ENCODE measurements at places on chromosomes 6 and 20. TPM values are rescaled to one million over a fixed set of nuclear protein-coding genes. Genes with fewer than 3 reads are reported as not detected.

OR2H2 gene
- total RNA-seq = not detected

GRCh38 chr6:47532981-47533585 lies 55.5 kb downstream of the CD2AP start:
- H3K27me3 ChIP-seq = no peaks in the 10 kb centered on the region
- no peak overlapping the region for H3K27ac ChIP-seq
- no peak for DNase-seq
- H3K4me3 ChIP-seq = no peak overlapping the region

DNA sequence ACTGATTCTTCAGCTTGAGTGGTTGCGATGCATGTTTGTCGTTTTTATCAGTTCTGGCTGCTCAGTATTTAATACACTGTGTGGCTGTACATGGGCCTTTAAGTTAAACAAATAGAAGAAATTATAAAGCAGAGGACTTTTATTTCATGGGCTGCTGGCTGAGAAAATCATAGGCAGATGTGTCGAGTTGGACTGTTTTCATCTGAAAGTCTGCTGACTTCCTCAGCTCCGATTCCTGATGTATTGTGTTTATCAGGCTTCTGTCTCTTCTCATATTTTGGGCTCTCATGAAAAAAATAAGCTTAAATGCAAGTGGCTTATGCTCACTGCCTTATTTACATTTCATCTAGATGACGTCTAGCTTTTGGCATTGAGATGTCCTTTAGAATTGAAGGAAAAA lies 129.5 kb upstream of the GGTLC1 start:
- no peaks in the 10 kb centered on the region for H3K27me3 ChIP-seq
- no peaks in the 10 kb centered on the region for H3K4me1 ChIP-seq
- H3K36me3 ChIP-seq = no peaks in the 10 kb centered on the region
- H3K4me3 ChIP-seq = no peak overlapping the region

DNA sequence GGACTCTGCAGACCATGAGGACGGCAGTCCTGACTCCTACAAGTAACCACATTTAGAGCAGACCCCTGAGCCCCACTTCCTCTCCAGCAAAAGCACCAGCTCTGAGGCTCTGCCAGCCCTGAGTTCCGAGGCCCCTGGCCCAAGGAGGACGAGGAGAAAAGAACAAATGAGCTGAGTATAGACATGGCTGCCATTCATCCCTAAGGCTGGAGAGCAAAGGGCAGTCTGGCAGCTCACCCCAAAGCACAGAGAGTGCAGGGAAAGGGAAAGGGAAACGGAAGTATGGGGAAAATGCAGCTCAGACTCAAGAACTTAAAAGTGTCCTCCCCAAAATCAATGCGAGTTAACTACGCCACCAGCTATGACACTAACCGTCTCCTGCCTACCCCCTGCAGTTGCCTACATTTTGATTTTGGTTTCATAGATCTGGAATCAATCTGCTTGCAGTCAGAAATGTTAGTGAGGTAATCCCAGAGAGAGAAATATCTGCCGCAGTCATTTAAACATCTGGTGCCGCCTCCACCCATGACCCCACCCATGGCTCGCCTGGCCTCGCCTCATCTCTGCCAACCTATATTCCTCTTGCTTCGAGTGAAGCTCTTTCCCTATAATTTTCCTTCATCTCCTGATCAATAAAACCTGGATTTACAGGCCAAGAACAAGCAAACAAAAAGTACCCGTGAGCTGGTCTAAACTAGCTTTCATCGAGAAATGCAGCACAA lies 49.6 kb upstream of the AFDN start:
- H3K4me3 ChIP-seq = no peak overlapping the region
- H3K4me1 ChIP-seq = no peaks in the 10 kb centered on the region
- no peak for DNase-seq
- H3K27ac ChIP-seq = no peak overlapping the region

All from MCF 10A (cell line).